ENCODE measurements at places on chromosomes 7 and 10.
A peak's percentile ranks its signal among the peaks of the same experiment; 100 is the strongest.

GRCh38 chr7:135512135-135512887 lies 2.4 kb upstream of the CNOT4 start:
- peak; percentile 68 for DNase-seq

GRCh38 chr10:85864868-85865526 lies 501.6 kb downstream of the GRID1 start:
- no peak for DNase-seq

GRCh38 chr10:13310518-13311176 lies 10.8 kb upstream of the PHYH start:
- DNase-seq, result no peak

GRCh38 chr7:117071551-117071950 lies 118.2 kb downstream of the ST7 start:
- no peak for DNase-seq

DNA sequence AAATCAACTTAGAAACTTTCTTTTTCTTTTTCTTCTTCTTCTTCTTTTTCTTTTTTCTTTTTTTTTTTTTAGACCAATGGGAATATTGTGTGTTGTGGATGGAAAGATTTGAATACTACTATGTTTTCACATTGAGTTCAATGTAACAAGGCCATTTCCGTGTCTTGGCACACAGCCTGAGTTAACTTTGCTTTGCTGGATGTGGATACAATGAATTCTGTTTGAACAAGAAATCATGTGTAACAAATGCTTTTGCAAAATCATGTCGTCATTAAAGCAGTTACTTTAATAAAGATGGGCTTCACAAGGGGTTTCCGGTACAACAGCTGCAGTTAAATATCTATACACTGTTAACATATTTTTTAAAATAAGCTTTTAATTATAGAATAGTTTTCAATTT lies 13.5 kb upstream of the ENTPD1 start:
- DNase-seq, result no peak

GRCh38 chr7:82897500-82897899 lies 265.2 kb downstream of the PCLO start:
- DNase-seq, result no peak

- DNase-seq, result no peak
These were observed 216.3 kb downstream of the CHCHD3 start for GRCh38 chr7:132865366-132866143.

GRCh38 chr10:30574432-30574796 lies 55.1 kb downstream of the LYZL2 start:
- no peak for DNase-seq

Measured in cerebellar cortex (tissue), 1 donor.